ENCODE measurements at places on chromosomes 2 and 18.

DNA sequence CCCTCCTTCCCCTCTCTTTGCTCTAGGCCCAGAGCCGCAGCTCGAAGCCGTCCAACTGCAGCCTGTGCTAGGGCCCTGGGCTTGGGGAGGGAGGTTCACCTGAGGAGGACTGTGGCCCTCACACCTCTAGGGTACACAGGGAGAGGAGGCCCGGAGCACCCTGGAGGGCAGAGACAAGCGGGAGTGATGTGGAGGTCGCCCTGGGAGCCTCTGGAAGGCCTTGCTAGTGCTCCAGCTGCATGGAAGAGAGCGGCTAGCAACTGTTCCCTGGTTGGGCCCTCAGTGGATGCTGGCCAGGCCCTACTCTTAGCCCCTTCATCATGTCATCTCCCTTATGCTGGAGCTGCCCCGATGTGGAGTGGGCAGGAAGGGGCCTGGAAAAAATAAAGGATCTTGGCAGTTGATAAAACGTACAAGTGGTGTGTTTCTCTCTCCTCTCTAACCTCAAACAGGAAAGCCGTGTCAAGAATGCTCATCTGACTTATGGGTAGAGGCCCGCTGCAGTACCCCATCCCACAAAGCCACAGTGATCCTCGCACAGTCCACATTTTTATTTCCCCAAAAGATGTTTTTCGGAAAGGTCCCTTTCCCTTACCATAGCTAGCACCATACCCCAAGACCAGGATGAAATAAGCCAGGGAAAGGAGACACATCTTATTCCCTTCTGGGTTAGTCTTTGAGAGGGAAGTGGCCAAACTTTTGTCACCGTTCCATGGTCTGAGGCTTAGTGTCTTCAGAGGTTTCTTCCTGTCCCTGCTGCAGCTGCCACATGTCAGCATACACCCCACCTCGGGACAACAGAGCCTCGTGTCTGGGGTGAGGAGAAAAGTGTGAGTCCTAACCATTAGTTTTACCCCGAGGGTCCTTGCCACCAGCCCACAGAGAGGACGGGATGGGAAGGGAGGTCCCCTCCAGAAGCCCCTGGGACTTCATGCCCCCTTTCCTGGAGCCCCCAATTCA lies 2.9 kb downstream of the ZFAND2B start:
- no peak for DNase-seq

- no peak for DNase-seq
Observed at GRCh38 chr2:134141598-134142340, 112.1 kb upstream of the MGAT5 start.

DNA sequence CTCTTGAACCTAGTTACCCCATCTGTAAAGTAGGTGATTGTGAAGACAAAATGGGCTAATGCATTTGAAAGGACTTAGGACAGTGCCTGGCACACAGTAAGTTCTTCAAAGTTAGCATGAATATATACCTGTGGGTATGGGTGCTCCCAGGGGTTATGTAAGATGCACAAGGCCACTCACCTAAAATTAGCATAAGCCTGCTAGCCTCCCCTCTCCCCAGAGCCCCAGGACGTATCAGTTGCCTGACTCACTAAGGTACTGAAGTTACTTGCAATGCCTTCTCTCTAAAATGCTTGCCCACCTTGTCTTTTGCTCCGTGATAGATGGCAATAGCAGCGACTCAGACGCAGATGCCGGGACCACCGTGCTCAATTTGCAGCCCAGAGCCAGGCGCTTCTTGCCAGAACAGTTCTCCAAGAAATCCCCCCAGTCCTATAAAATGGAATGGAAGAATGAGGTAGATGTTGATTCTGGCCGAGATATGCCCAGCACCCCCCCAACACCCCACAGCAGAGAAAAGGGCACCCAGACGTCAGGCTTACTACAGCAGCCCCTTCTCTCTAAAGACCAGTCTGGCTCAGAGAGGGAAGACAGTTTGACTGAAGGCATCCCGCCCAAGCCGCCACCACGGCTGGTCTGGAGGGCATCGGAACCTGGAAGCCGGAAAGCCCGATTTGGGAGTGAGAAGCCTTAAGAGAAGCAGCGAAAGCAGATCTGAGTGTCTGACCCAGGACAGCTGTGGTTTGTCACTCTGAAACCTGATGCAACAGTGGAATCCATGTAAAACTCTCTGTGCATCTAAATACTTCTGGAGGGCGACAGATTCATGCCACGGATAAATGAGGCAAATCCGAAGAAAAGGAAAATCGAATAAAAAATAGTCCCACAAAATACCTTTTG lies 53.8 kb upstream of the TMEM182 start:
- no peak for DNase-seq

- no peak for DNase-seq
Observed at GRCh38 chr18:46062781-46063180, 9.3 kb downstream of the PSTPIP2 start.

DNA sequence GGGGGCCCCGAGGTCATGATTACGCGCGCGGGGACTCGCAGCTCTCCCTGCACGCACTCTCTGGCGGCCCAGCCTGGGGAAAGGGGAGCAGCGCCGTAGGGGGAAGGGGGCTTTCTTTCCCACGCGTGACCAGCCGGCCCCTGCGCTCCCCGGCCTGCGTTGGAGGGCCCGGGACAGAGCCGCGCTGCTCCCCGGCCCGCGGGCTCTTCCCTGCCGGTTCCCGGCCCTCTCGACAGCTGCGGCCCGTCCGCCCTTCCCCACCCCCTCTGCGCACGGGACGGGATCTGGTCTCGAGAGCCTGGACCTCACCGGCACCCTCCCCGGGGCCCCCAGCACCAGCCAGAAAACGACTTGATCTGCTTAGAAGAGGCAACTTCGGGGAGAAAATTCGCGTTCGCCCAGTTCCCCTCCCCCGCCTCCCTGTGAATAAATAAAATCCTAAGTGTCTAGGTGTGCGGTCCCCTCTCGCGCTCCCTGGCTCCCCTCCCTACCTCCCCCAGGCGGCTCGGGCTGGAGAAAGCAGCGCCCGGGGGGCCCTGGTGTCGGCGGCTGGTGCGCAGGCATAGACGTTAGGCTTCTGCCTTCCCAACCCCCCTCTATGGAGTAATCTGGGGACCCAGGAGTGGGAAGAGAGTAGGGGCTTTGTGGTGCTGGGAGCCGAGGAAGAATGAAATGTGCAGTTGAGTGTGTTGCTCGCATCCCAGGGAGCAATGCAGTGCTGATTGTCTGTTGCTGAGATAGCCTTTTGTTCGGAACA lies 803 bp upstream of the FIGN start:
- DNase-seq: no peak
